ENCODE measurements at places on chromosomes 7 and 10.

GRCh38 chr7:110724811-110725210 is 366.1 kb upstream of the LRRN3 start:
- no peak for DNase-seq

GRCh38 chr10:100528921-100529474 is 673 bp downstream of the NDUFB8 start:
- DNase-seq: no peak

- peak; percentile 30 for DNase-seq
Measured at GRCh38 chr10:112721080-112721698, 228.9 kb upstream of the TCF7L2 start.

- DNase-seq: no peak
Measured at GRCh38 chr10:116866987-116867595, 17.8 kb downstream of the ENO4 start.

- DNase-seq: no peak
Measured at GRCh38 chr10:78762086-78762630, 306.6 kb upstream of the ZMIZ1 start.

GRCh38 chr10:28765641-28766040 is 88.3 kb downstream of the BAMBI start:
- DNase-seq: no peak

GRCh38 chr7:131826960-131827359 is 270.5 kb upstream of the PODXL start:
- DNase-seq: no peak

DNA sequence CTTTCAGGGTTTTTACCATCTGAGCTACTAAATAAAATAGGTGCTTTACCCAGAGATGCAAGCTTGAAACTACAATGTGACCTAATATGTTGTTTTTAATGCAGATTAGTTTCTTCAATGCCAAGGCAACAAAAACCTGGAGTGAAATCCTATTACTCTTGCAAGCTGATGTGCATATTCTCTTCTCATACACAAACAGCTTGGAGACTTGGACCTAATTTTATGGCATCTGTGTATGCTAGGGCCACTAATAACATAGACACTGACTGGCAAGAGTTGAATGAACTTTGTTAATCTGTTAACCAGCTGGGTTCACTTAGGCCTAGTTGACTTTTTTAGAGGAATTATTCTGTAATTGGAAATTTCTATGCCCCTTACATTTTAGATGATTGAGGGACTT is 23.4 kb upstream of the SMIM30 start:
- no peak for DNase-seq

DNA sequence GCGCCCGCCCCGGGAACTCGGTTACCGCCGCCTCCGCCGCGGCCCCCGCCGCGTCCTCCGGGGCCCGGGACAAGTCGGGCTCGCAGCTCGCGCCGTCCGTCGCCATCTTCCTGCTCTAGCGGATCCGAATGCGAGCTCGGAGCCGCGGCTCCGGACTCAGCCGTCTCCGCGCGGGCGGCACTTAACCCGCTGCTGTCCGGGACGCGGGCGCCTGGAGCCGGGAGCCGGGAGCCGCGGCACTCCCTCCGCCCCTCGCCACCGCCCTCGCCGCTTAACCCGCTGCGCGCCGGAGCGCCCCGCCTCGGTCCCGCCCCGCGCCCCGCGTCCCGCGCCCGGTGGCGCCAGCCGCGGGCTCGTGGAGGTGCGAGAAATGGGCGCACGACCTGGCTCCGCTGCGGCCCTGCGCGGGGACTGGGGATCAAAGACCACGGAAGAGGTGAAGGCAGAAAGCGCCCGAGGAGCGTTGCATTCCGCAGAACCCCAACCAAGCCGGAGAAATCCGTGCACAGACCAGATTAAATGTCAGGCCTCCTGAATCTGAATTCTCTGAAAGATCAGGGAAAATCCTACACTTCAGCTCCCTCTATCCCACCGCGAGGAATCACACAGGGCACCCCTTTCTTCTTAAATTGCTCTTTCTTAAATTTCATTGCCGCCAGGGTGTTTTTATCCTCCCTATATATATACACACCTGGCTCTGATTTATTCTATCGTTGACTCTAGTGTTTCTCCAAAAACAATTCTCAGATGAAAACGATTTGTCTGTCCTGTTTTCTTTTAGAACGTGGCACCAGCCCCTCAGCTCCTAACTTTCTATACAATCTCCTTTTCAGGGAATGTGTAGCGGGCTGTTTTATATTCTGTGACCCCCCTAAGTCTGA is at the start of gene CTTNBP2:
Gene CTTNBP2, minus strand, starts transcription at position 132 of the 881 bp plus-strand sequence. Its CDS starts 26 bp downstream, at position 106.
- DNase-seq: no peak

DNA sequence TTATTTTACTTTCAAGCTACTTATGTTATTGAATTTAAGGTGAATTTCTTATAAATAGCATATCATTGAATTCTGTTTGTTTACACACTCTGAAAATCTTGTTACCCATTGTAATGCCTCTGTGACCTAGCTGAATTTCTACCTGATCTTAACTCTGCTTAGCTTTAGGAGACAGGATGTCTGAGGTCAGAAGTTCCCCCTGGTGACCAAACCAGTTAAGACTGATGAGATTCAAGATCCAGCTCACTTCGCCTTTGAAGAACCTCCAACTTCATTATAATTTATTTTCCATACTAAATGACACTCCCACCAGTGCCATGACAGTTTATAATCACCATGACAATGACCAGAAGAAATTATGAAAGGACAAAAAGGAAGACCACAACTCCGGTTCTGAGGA is 213.4 kb upstream of the CDC14C start:
- DNase-seq: no peak

GRCh38 chr7:111802194-111802772 is 240.0 kb upstream of the IMMP2L start:
- DNase-seq: no peak

- DNase-seq: no peak
Measured at GRCh38 chr7:117737926-117738325, 135.3 kb downstream of the CTTNBP2 start.

DNA sequence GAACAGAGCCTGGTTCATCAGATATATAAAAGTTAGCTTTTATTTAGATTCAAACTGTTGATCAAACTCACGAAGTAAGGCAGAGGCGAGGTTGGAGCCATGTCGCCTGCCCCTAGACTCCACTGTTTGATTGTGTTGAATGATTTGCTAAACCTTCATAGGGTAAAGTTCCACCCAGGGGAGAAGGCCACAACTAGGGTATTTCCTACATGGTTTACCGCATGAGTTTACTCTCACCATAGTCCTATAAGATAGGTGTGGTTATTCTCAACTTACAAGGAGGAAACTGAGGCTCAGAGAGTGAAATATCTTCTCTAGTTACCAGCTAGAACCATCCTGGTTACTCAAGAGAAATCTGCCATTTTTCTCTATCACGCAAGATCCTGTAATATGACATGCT is 31.8 kb downstream of the ARHGAP22 start:
- DNase-seq: no peak

- no peak for DNase-seq
Measured at GRCh38 chr10:105063796-105064195, 422.7 kb downstream of the SORCS3 start.

DNA sequence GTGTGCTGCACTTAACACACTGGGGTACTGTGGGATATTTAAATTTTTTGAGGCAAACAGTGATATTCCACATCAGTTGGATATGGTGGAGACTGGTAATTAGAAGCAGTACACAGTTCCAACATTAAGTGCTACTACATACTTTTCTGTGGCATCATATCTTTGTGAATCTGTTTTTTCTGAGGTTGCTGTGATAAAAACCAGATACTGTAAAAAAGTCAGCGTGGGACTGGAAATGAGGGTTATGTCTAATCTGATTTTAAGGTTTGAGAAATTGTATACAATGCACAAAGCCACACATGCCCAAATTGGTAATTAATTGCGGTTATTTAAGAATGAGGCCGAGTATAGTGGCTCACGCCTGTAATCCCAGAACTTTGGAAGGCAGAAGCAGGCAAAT is 41.2 kb downstream of the TBC1D12 start:
- no peak for DNase-seq

DNA sequence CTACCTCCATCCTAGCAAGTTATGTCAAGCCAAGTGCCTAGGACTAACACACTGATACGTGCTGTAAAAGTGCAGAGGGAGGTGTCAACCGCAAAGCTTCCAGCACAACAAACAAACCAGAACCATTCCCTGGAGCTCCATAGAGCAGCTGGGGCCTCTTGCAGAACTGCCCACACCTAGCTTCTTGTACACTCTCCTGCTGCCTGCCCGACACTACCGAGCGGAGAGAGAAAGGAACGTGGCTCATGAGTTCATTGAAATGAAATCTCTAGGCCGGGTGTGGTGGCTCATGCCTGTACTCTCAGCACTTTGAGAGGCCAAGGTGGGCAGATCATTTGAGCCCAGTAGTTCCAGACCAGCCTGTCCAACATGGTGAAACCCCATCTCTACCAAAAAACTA is 73.5 kb downstream of the MKI67 start:
- DNase-seq: no peak

DNA sequence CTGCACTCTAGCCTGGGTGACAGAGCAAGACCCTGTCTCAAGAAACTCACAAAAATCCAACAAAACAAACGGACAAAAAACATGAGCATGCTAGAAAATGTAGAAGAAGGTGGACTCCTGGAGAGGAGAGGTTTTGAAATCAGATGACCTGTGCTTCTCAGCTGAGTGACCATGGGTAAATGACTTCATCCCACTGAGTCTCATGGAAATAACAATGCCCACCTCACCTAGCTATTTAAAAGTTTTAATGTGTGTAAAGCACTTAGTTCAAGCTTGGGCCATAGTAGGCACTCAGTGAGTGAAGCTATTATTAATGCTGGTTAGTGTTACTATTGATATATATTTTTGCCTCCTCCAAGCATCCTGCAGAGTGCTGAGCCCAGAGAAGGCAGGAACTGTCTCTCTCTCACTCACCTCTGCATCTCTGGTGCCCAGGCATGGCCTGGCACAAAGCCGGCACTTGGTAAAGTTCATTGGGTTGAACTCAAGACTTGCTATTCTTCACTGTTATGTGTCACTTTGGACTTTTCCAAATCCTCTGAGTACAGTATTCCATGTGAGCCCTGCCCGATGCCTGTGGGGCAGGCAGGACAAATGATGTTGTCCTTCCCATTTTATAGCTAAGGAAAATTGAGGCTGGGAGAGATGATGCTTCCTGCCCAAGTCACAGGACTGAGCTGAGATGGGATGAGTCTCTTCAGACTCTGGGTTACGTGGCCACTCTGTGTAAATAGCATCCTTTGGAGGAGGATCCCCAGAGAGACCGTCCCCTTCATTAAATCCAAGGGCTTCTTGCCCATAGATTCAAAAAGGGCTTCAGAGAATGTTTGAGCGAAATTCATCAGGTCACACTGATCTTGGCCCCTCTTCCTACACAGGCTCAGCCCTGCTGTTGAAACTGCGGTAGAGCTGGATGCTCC is 81.4 kb upstream of the EMX2 start:
- no peak for DNase-seq

- DNase-seq: no peak
Measured at GRCh38 chr7:3588341-3588740, 287.3 kb downstream of the SDK1 start.

- no peak for DNase-seq
Measured at GRCh38 chr7:151744656-151745638, 132.0 kb downstream of the PRKAG2 start.

DNA sequence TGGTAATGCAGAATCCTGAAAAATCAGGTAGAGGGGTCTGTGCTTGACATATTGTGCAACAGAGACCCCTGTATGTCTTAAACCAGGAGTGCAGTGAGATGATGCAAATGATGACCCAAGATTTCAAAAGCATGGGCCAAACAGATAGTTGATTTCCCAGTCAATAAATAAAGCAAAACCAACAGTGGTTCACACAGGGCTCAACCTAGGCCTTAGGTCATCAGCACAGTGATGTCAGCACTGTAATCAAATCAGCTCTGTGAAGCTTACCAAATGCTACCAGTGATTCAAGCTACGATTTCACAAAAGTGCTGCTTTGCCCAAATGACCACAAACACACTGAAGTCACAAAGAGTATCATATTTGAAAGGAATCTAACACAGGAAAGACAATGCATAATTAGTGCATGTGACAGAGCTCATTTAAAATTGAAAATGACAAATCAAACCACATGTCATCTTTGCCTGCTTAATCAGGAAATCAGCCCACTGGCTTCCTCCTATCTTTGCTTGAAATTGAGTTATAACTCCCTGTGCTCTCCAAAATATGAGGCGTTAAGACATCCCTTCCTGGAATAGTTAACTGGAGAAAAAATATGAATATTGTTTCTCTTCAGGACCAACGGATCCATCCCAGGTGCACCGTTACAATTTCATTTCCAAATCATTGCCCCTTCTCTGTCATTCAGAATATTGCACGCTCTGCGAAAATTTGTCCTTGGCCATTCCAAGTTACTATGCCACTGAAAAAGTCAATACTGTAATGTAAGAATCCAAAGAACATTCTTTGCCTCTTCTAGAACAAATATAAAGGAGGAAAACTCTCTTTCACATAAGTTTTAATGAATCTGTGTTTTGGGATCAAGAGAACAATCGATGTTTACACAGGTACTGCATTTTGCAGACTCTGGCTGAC is 41.9 kb upstream of the ASL start:
- DNase-seq: no peak

Data from CD4-positive, alpha-beta T cell treated with Interleukin-1 beta for 1 hour (primary cell).